ENCODE measurements at places on chromosomes 4 and X. TPM values are rescaled to one million over a fixed set of nuclear protein-coding genes. Genes with fewer than 3 reads are reported as not detected.

DNA sequence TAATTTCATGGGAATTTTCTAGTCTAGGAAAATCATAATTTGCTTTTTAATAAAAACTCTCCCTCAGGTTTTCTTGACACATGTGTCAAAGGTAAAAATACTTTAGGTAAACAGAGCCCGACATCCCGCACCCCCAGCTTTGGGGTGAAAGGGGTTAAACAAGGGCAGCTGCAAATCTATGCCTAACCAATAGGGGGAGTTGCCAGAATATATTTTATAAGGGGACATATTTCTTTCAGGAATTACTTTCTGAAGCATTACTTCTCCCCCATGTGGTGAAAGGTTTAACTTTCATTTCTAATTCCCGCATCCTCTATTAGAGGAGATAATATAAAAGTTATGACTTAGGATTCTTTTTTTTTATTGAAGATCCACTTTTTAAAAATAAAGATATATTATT lies 53.9 kb upstream of the HEPH start:
- no peak for DNase-seq

DNA sequence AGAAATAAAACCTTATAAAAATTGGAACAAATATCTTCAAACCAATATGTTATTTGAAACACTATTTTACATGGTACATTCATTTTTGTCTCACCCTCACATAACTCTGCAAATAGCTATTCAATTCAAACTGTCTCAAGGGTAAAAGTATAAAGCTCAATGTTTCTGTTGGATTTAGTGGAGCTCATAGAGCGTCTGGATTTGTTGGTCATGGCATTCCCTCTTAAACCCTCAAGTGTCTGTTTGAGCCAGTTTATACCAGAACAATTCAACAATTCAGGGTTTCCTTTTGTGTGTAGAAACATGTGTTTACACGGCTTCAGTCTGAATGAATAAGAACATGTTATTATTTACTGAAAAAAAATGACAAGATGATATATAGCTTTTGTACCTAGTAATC lies 161.6 kb downstream of the PCDH18 start:
- no peak for DNase-seq

DNA sequence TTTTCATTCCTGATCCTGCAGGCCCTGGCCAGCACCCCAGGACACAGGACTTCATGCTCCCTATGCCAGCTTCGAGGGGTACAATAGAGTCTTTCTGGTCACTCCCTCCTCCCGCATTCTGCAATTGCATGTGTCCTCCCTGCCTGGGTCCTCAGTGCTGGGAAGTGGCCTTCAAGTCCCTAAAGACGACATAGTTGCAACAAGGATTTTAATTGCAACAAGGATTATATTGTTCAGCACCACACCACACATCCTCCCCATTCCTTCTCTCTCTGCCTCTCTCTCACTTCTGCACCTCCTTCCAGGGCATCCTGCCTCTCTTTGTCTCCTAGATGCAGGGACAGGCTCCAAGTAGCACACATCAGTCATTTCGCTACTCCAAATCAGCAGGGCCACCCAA lies 25.5 kb downstream of the SCD5 start:
- DNase-seq: no peak

DNA sequence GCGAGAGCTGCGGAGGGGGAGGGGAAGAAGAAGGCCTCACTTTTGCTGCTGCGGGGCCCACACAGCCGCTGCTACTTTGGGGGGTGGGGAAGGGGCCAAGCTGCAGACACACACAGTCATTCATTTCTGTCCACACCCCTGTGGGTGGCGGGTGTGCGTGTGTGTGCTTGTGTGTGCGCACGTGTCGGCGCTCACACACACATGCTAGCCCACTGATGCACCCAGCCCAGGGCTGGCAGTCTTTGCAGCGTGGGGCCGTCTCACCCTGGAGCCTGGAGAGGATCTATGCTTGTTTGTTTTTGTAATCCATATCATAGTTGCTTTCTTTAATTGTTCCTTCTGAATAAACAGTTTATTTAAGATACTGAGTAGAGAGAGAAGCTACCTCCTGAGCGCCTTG lies 4.0 kb downstream of the DUSP9 start:
- no peak for DNase-seq

DNA sequence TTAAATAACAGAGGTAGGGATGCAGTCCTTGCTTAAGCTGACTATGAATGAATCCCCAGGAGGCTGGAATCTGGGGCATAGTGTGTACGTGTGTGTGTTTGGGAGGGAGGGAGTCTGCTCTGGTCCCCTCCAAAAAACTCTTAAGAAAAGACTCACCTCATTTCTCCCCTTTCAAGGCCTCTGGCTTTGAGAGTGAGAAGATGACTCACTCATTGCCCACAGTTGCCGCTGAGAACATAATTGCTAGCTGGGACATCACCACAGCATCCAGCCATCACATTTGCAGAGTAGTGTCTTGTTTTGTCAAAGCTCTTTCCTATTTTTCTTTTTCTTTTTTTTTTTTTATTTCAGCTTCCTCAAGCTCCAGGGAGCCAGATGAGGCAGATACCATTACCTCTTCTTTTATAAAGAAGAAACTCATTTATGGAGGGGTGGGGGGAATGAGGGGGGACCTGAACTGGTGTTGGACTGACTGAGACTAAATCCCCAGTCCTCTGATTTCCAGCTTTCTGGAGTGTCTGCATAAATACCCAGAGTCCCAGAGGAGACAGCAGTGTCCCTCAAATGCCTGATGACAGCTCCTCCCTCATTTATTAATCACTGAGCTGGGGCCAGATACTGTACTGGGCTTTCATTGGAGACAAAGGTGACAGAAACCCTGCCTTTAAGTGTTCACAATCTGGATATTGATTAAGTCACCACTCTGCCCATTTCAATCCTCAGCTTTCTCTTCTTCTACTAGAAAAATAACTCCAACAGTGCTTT lies 61.9 kb upstream of the LAS1L start:
- peak; percentile 50 for DNase-seq

DNA sequence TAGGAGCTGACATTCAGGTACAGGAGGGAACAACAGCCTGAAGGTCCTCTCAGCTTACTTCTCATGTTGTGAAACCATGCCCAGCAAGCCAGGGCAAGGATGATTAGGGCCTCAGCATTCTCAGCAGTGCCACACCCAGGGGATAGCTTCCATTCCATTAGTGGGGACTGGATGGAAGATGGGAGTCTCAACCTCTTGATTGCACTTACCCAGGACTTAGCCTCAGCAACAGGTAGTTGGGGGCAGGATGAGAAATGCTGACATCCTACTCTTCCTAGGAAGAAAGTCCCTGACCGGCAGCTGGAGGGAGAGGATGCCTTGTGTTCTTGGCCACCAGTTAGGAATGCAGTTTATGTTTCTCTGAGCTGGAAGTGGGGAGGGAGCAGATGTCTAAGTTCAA lies 8.8 kb upstream of the BEX3 start:
- no peak for DNase-seq

GRCh38 chr4:123506011-123506695 lies 109.6 kb downstream of the SPRY1 start:
- DNase-seq: no peak

- no peak for DNase-seq
Measured at GRCh38 chr4:123706973-123707372, 310.4 kb downstream of the SPRY1 start.

- DNase-seq: no peak
Measured at GRCh38 chrX:67585401-67585800, 41.6 kb downstream of the AR start.

GRCh38 chr4:86973668-86974067 lies 38.9 kb downstream of the AFF1 start:
- DNase-seq: no peak

DNA sequence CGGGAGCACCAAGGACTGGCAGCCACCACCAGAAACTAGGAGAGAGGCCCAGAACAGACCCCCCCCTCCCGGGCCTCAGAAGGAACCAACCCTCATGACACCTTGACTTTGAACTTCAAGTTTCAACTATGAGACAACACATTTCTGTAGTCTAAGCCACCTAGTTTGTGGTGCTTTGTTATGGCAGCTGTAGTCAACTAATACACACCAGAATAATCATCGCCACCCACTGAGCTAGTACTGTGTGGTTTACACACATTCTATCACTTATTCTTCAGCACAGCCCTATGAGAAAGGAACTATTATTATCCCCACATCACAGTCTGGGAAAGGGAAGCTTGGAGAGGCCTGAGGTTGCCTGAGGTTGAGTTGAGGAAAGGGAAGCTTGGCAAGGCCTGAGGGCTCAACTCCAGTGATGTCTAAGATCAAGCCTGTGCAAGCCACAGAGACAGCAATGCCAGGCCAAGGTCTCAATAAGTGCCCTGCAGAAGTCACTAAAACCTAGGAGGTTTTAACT lies 126.6 kb downstream of the FHDC1 start:
- no peak for DNase-seq

GRCh38 chrX:123580792-123581191 lies 152.1 kb downstream of the THOC2 start:
- DNase-seq: no peak

DNA sequence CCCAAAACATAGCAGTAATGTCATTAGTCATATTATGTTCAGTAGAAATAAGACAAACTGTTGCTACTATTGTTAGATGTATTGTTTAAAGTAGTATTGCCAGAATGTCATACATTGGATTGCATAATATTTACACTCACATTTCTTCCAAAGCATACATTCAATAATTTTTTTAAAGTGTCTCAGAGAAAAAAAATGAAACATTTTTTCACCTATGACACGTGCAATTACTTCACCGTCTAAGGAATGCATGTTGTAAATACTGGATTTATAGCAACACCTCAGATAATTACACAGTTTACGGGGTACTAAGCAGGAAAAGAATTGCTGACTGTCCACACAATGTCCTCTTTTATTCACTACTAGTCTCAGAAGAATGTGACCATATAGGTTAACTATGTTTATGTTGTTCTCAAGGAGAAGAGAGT lies 162.1 kb downstream of the PCDH18 start:
- no peak for DNase-seq

DNA sequence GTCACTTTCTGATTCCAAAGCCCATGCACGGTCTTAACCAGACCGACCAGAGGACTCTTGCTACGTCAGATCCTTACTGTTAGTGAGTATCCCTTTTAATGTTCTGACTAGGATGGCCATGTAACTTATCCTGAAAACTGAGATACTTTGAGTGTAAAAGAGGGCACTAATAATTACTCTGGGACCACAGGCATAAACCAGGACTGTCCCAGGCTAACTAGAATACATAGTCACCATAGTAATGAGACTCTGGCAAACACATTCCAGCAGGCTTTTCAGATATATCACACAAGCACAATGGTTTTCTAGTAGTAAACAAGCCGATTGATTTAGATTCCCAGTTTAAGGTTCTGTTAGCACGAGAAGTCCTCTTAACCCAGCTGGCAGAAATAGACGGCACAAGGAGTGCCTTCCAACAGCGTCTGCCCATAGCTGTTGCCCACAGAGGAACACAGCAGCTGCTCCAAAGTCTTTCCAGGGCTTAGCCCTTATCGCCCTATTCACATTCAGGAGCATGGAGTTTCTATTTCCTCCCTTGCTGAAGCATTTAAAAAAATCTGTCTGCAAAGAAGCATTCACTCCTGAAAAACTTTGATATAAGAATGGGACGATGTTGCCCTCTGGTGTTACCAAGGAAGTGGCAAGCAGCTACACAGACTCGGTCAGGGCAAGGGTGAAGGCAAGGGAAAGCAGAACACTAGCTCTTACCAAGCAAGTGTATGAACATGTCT lies 92.4 kb downstream of the CXCL13 start:
- DNase-seq: no peak

DNA sequence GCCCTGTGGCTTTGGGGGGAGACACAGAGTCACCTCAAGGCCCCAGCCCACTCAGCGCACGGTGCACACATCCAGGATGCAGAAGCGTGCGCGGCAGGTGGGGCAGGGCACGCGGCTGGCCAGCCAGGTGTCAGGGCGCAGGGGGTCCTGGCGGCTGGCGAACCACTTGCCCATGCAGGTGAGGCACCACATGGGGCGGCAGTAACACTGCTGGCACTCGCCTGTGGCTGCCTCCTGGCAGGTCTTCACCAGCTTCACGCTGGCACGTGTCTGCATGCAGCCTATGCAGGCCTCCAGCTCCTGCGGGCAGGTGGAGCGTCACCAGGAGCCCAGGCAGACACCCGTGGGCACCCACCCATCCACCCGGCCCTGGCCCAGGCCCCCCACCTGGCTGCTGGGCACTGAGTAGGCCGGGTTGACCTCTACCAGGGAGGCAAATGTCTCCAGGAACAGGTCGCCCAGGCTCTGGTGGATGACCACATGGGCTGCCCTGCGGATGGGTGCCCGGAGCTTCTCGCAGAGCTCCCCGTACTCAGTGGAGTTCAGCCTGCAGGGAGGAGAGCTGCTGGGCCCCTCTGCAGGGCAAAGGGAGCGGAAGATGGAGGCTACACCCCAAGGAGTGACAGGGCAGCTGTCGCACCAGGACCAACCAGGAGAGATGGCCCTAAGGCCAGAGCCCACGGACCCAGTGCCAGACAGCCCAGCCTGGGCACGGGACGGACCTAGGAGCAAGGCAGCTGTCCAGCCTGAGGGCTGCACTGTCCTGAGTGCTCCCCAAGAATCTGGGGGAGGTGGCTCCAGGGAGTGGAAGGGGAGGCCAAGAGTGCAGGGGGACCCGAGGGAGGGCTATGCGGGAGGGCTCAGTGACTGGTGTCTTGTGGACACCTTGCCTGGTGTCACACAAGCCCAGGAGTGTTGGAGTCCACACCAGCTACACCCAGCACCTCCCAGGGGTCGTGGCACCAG lies 3.7 kb downstream of the TMEM129 start:
- DNase-seq: no peak

SOWAHB gene
- total RNA-seq: not detected

MAGEA2 gene
- total RNA-seq: 0.19 TPM

NWD2 gene
- total RNA-seq: not detected

SSX4B gene
- not detected for total RNA-seq

FABP2 gene
- total RNA-seq: not detected

ADGRL3 gene
- 0.09 TPM for total RNA-seq

F11 gene
- 0.38 TPM for total RNA-seq

PCDH7 gene
- total RNA-seq: not detected

SMIM9 gene
- total RNA-seq: not detected

Measured in T-cell (primary cell).